ENCODE measurements at places on chromosomes 7 and 10.

DNA sequence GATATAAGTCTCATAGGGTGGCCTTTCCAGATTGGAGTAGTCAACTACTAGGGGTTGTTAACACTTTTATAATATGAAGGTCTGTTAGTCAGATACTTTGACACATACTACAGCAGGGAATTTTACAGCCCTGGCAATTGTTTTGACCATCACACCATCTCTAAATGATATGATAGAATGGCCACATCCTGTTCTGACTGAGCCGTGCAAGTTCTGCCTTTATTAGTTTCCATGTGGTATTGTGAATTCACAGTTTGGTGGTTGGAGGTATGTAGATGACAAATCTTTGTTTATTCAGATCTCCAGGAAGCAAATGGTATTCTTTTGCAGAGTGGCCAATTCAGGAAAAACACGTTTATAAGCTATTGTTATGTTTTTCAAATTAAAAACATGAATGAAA is 83.0 kb downstream of the NRG3 start:
- no peak for DNase-seq

- no peak for DNase-seq
Observed at GRCh38 chr10:117626228-117626627, 83.7 kb downstream of the EMX2 start.

GRCh38 chr10:85734791-85735190 is 631.8 kb downstream of the GRID1 start:
- DNase-seq = no peak

GRCh38 chr7:101900103-101900502 is 82.7 kb downstream of the CUX1 start:
- DNase-seq = peak; percentile 12

GRCh38 chr7:20409961-20410360 is 79.3 kb downstream of the ITGB8 start:
- DNase-seq = no peak

GRCh38 chr10:108352771-108353170 is 1188.3 kb upstream of the SORCS1 start:
- DNase-seq = no peak

DNA sequence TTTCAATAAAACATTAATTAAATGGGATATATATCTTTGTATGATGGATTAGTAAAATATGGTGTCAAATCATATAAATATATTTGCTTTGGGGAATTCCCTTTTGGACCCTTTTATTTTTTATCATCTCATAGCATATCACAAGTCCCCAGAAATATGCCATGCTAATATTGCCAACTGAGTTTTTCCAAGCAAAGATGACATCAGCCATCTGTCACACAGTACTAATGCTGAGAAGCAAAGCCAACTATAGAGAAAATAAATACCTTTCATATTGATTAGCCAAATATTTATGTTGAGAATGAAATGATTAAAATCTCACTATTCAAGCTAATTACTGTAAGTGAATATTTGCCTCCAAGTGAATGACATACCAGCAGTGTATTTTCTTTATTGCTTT is 575.3 kb downstream of the ETV1 start:
- no peak for DNase-seq

- no peak for DNase-seq
Observed at GRCh38 chr7:2104107-2104710, 128.5 kb downstream of the MAD1L1 start.

- no peak for DNase-seq
Observed at GRCh38 chr10:59869594-59869940, 36.8 kb downstream of the CCDC6 start.

GRCh38 chr10:13660551-13660920 is 73.8 kb downstream of the PRPF18 start:
- no peak for DNase-seq

- no peak for DNase-seq
Observed at GRCh38 chr7:134747326-134747725, 32.1 kb upstream of the CALD1 start.

GRCh38 chr7:127654404-127655394 is 2.7 kb downstream of the SND1 start:
- no peak for DNase-seq

GRCh38 chr7:157431951-157432540 is 95.2 kb downstream of the DNAJB6 start:
- DNase-seq = no peak

DNA sequence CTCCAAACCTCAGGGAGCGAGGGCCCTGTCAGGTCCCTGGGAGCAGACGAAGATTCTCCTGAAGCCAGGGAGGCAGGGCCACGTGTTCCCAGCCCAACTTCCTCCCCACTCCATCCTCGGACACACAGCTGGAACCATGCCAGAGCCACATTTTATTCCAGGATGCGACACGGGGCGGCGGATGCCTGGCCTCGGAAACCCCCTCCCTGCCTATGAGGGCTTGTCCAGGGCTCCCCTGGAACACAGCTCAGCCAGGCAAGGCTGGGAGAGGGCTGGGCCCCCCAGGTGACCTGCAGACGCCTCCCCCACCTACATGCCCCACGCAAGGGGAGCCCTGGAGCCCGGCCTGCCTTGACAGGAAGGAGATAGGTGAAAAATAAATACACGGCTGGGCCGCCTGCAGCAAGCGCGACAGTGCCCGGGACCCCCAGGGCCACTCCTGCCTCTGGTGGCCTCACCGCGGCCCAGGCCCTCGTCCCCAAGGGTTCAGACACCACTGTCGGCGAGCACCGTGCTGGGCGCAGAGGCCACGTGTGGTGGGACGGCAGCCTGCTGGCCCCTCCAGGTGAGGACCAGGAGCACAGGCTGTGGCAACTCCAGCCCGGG is 21.5 kb downstream of the GET4 start:
- DNase-seq = no peak
